ENCODE measurements at places on chromosomes 16 and 17.

DNA sequence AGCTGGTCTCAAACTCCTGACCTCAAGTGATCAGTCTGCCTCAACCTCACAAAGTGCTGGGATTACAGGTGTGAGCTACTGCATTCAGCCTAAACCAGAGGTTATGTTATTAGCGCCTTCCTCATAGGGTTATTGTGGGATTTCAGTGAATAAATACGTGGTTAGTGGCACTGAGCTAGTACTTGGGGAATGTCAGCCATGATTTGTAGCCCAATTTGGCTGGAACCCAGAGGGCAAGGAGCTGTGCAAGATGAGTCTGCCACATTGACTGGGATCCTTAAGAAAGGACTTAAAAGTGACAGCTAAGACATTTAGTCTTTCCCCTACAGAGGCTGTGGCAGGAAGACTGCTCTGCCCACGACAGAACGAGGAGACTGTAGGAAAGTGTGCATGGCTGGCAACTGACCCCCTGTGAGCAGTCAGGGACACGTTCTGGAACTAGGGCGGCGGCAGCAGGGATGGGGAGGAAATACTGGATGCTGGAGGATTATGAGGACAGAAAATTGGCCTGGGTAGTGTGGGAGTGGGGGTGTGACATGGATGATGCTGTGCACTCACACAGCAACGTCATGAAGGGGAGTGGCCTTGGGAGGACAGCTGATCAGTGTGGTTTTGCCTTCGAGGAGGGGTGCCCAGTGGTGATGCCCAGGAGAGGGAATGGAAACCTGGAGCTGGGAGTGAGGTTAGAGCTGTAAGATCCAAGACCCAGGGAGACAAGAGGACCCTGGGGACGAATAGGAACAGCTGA lies 14.6 kb downstream of the ATP5PD start:
- DNase-seq, result peak; percentile 88

DNA sequence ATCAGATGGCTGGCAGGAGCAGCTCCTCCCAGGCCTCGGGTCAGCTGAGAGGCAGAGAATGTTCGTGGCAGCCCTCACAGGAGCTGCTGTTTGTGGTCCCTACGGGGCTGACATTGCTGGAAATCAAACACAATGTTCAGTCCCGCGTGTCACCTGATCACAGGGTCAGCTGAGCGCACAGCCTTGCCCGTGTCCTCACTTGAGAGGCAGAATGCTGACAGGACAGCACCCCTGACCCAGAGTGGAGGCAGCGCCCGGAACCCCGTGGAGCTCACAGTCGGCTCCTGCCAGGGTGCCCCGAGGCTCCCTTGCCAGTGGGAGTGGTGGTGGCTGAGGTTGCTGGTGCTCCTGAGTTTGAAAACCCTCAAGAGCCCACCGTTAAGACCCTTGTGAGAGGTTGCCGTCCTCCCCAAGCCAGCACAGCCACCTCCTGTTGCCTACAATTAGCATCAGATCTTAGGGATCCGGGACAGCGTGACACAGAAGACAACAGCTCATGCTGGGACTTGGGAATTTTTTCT lies 3.6 kb upstream of the CHMP6 start:
- no peak for DNase-seq

- DNase-seq, result no peak
Measured at GRCh38 chr16:4633910-4634635, 9.4 kb downstream of the MGRN1 start.

DNA sequence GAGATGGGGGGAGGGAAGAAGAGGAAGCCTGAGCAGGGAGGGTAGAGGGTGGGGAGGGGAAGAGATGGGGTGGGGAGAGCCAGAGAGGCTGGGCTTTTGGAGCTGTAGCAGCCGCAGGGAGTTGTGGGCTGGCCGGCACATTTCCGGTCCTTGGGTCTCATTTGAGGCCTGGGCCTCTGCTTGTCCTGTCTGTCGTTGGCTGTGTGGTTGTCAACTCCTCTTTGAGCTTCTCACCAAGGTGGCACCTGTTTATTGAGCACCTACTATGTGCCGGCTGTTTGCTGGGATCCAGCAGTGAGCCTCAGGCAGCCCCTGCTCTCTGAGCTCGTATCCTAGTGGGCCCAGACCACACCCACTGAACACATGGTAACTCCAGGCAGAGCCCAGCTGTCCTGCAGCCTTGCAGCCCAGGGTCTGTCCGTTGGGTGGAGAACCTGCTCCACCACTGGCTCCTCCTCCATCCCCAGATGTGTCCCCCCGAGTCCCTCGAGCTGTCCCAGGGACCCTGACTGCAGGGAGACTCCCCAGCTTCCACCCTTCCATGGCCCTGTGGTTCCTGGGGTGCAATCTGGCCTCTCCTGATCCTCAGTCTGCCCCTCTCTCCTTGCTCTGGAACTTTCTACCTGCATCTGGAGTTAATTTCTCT lies 164.9 kb downstream of the IRF8 start:
- DNase-seq, result no peak

DNA sequence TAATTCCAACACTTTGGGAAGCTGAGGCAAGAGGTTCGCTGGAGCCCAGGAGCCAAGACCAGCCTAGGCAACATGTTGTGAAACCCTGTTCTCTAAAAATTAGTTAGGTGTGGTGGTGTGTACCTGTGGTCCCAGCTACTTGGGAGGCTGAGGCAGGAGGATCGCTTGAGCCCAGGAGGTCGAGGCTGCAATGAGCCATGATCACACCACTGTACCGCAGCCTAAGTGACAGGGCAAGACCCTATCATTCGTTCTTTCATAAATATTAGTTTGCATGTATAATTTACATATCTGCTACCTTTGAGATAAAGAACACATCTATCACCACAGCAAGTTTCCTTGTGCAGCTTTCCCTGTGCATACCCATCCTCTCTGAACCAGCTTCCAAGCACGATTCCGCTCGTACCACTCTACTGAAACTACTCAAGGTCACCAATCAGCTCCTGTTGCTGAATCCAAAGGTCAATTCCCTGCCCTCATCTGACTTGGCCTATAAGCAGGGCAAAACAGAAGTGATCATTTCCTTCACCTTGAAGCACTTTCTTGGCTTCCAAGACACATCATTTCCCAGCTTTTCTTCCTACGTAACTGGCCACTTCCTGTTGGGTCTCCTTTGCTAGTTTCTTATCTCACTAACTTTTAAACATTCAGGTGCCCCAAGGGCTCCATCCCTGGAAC lies 49.1 kb downstream of the GRB2 start:
- no peak for DNase-seq

GRCh38 chr16:11667221-11667823 lies 933 bp upstream of the SNN start:
- DNase-seq, result no peak

- no peak for DNase-seq
Measured at GRCh38 chr16:84766978-84767773, 52.6 kb upstream of the CRISPLD2 start.

GRCh38 chr17:21193031-21193430 lies 20.9 kb downstream of the TMEM11 start:
- DNase-seq, result no peak

DNA sequence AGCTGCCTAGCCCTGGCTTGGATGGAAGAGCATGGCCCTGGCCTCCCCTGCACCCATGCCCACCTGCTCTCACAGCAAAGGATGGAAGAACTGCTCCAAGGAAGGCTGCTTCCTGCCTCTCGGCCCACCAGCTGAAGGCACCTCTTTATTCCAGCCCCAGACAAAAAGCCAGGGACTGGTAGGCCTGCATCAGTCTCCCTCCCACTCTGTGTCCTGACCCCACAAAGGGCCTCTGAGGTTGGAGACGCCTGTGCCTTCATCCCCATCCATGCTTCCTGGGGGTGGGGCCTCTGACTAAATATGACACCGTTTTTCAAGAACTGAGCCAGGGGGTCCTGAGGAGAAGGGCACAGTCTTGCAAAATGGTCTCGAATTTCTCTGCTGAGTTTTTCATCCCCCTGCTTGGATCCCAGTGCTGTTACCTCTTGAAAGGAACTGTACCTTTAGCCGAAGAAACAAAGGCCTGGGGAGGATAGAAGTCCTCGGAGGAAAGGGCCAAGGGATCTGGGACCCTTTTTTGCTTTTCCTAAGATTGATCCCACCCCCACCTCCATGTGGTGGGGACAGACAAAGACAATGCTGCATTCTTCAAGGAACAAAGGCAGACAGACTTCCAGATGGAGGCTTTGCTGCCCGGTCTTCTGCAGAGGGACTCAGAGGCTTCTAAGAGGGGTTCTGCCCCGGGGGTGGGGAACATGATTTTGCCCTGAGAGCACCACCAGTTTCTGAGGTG lies 5.2 kb downstream of the C17orf50 start:
- no peak for DNase-seq

DNA sequence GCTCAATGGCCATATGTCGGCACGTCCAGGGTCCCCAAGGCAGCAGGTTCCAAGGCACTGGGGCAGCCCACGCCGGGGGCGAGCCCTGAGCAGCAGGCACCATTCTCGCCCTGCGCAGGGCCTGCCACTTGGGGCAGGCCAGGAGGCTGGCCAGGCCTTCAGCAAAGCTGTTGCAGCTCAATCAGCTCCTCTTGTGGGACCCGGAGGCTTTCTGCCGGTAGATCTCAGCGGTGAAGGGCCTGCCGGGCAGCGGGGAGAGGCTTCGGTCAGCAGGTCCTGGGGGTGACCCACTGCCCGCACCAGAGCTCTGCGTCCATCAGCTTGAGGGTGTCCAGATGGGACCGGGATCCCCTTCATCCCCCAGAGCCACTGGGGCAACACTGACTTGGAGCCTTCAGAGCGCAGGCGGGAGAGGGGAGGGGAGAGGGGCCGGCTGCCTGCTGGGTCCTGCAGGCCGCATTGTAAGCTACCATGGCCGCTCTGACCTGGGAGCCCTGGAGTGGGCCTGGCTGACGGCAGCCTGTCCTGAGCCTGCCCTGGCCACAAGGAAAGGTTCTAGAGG lies 9.5 kb upstream of the RASD1 start:
- DNase-seq, result no peak

DNA sequence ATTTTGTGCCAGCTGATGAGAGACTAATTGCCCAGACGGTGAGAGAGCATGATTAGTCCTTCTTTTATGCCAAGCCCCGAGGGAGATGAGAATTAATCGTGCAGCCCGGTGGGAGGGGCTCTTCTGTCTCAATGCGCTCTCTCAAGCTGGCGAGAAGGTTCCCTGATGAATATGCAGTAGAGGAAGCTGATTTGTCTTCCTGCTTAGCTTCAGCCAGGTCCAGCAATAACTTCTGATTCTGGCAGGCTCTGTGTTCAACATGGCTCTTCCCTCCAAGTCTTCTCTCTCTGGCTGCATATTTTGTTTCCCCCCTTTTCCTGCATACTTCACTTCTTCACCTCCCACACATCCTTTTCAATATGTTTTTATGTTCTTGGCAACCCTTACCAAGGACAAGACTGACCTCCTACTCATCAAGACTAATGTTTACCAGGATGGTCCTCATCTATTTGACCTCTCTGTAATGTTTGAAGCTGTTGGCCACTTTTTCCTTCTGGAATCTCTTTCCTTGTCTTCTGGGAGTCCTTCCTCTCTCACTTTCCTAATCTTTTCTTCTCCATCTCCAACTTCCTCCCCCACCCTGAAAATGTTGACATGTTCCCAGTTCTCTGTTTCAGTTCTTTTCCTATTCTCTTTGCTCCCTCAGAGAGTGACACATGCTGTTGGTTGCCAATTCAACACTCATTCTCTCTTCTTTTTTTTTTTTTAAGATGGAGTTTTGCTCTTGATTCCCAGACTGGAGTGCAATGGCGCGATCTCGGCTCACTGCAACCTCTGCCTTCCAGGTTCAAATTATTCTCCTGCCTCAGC lies 33.1 kb downstream of the ARL4D start:
- DNase-seq, result peak; percentile 80

DNA sequence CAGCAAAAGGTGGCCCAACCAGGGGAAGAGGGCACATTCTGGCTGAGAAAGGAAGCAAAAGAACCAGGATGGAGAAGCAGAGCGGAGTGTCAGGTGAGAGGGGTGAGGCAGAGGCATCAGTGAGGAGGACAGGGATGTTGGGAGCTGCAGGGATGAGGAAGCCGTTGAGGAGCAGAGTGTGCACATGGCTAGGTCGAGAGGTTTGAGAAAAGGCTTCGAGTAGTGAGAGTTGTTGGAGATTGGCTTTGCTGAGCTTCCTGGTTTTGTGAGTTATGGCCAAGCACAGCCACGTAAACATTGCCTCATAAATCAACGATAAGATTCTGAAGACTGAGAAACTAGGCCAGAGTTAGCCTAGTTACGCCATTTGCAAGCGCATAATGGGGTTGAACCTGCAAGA lies 26.9 kb downstream of the DNAH2 start:
- no peak for DNase-seq

DNA sequence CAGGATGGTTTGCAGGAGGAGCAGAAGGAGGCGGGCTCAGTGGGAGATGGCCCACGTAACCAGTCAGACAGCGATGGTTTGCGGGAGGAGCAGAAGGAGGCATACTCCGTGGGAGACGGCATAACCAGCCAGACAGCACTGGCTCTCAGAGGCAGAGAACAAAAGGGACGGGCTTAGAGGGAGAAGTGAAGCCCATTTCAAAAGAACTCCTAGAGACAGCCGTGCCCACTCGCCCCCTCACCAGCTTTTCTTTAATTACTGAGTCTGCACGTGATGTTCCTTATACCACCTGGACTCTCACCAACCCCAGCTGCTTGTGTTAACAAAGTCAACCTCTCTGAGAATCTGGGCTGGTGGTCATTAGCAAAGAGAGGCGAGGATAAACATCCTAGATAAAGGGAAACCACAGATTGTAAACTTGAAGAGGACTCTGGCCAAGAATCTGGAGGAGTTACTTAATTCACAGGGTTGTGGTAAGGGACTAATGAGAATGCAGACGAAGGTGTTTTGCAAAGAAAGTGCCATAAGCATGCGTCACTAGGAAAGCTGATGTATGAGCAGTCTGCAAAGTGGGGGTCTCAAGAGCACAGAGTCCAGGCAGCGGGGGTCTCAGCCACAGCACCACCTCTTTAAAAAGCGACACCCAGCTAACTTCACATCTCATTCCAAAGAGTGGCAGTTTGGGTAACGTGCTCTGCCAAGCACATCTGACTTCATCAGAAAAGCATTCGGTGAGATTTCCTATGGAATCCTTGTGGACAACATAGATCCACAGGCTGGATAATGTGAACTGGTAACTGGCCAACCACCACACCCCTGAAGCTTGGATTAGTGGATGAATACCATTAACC lies 51.7 kb downstream of the NXN start:
- DNase-seq, result peak; percentile 86

- DNase-seq, result no peak
Measured at GRCh38 chr16:12988071-12988470, 86.7 kb downstream of the SHISA9 start.

- no peak for DNase-seq
Measured at GRCh38 chr17:29159306-29159860, 20.8 kb downstream of the MYO18A start.

GRCh38 chr16:86061721-86062120 lies 162.8 kb downstream of the IRF8 start:
- peak; percentile 26 for DNase-seq

DNA sequence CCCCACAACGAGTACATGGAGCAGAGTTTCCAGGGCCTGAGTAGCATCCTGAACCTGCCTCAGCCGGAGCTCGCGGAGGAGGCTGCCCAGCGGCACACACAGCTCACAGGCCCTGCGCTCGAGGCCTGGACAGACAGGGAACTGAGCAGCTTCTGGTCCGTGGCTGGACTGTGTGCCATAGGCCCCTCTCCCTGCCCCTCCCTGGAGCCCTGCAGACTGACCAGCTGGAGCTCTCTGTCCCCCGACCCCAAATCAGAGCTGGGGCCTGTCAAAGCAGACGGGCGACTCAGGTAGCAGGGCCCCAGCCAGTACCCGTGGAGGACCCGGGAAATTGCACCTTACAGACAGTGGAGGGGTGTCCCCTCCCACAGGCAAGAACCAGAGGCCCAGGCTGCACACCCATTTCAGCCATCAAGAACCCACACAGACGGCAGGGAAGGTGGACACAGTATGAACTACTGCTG lies 13.0 kb downstream of the MRPL27 start:
- DNase-seq, result no peak

All from uterus (tissue), 4 donors.